ENCODE measurements at places on chromosomes 6 and 20. TPM values are rescaled to one million over a fixed set of nuclear protein-coding genes. Genes with fewer than 3 reads are reported as not detected.

Gene MLN
- total RNA-seq = not detected

- no peak overlapping the region for H3K4me3 ChIP-seq
- DNase-seq = no peak
- peaks cover 2% of the 10 kb centered on the region for H3K4me1 ChIP-seq
These were observed 34.7 kb downstream of the BMP2 start for GRCh38 chr20:6802227-6802626.

DNA sequence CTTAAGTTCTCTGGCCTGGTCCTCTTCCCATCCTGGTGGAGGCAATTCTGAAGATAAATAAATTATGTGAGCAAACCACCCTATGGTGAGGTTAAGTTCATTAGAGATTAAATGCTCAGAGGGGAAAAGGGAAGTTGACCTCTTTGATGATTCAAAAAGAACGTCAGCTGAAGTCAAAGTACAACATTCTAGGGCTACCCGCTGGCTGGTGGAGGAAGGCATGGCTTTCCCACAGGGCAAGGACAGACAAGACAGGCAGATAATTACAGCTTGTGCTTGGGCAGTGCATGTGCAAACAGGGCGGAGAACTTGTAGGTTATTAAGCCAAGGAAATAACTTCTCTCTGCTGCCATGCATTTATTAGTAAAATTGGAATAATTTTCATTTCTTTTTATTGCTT, 91.0 kb upstream of the SLC24A3 start:
- no peak overlapping the region for H3K27ac ChIP-seq
- no peak for DNase-seq
- H3K27me3 ChIP-seq = no peaks in the 10 kb centered on the region
- no peaks in the 10 kb centered on the region for H3K4me1 ChIP-seq
- H3K4me3 ChIP-seq = no peak overlapping the region

Gene OR12D3
- not detected for total RNA-seq

Gene LGSN
- not detected for total RNA-seq

DNA sequence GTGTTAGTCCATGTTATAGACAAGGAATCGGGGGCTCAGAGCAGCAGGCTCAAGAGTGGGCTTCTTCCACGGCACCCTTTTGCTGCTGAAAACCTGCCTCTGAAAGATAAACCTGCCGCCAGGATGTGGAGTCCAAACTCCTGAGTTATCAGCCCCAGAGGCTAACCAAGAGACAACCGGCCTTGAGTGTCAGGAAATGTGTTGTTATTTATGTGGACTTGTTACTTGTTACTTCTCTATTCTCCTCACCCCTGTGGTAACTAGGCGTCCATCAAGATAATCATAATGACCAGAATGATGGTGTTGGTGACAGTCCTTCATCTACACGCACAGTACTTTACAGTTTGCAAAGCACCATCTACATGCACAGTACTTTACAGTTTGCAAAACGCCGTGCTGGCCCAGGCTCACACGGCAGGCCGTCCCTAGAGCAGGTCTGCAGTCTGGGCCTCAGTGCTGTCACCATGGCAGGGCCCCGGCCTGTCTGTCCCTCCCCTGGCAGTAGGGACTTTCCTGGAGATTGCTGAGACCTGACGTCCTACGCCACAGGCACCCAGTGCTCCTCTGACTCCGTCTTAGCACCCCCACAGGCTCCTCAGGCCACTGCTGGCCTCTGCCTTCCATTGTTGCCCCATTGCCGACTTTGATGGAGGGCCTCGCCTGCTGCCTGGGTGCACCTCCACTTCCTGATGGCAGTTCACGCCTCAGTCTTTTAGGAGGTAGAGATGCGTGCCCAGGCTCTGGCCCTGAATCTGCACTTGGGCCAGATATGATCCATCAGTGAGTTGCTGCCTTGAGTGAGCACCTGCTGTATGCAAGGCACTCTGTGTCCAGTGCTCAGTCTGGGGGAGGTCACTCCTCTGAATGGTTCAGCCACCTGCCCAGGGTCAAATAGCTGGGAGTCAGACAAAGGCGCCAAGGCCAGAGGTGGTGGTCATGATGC, 9.1 kb upstream of the BPIFB4 start:
- H3K27me3 ChIP-seq = peaks cover 8% of the 10 kb centered on the region
- H3K36me3 ChIP-seq = no peaks in the 10 kb centered on the region
- H3K4me3 ChIP-seq = no peak overlapping the region
- H3K4me1 ChIP-seq = no peaks in the 10 kb centered on the region
- DNase-seq = no peak
- H3K27ac ChIP-seq = no peak overlapping the region

Gene C20orf144
- 0.81 TPM for total RNA-seq

GRCh38 chr20:5845681-5846615, 95.7 kb downstream of the SHLD1 start:
- H3K36me3 ChIP-seq = no peaks in the 10 kb centered on the region
- no peak for DNase-seq
- peaks cover 38% of the 10 kb centered on the region for H3K4me1 ChIP-seq
- no peak overlapping the region for H3K27ac ChIP-seq
- H3K27me3 ChIP-seq = no peaks in the 10 kb centered on the region

Gene NKAIN4
- total RNA-seq = not detected

Gene PROKR2
- total RNA-seq = not detected

GRCh38 chr6:25997921-25998320, 35.3 kb downstream of the TRIM38 start:
- peaks cover 5% of the 10 kb centered on the region for H3K4me1 ChIP-seq
- peaks cover 4% of the 10 kb centered on the region for H3K36me3 ChIP-seq
- DNase-seq = no peak
- H3K4me3 ChIP-seq = no peak overlapping the region

DNA sequence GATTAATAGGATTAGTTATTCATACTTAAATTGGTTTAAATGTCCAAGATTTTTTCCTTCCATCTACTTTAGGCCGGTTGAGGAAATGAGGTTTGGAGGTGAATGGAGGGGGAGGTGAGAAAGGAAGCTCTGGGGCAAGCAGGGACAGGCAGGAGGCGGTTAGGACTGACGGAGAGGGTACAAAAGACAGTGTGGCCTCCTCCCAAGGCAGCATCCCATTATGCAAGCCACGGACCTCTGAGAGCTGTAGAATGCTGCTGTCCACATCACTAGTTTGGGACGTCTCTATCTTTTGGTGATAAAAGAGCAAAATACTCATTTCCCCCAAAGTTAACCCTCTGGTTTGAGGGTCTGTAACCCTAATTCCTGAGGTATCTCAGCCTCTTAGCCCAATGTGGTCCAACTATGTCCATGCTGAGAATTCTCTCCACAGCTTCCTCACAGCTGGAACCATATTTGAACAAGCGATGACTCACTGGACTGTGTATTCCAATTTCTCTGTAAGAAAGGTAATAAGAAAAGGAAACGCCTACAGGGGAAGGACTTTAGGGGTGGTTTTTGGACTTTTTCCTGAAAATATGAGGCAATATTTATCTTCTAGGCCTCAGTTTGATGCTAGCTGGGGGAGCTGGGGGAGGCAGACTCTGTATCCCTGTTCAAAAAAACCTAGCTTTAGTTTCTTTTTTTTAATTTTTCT, 172.2 kb downstream of the TFAP2B start:
- no peaks in the 10 kb centered on the region for H3K27me3 ChIP-seq
- no peak for DNase-seq
- no peaks in the 10 kb centered on the region for H3K4me1 ChIP-seq
- H3K36me3 ChIP-seq = no peaks in the 10 kb centered on the region

DNA sequence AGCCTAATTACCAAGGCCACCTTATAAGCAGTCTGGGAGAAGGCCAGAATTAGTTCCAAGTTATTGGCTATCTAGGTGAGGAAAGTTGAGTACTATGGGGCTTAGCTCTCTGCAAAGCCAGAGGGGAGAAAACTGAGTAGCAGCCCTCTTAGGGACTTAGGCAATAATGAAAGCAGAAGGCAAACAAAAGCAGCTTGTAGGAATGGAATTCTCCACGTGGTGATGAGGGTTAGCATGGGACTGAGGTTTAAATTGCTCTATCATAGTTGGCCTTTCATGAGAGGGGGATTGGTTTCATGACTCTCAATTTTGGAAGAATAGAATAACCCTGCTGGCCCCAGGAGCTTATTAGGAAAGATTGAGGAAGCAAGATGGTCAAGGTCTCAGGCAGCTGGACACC, 7.0 kb upstream of the UBE2J1 start:
- no peaks in the 10 kb centered on the region for H3K36me3 ChIP-seq
- no peak overlapping the region for H3K4me3 ChIP-seq
- DNase-seq = no peak
- H3K27ac ChIP-seq = no peak overlapping the region

Gene USP49
- 15.3 TPM for total RNA-seq

All from natural killer cell treated with Interleukin-12 subunit alpha and Interleukin-12 subunit beta and Interleukin-15 and Interleukin-18, amount 100 ng/mL, for 72 hours (primary cell).